ENCODE measurements at places on chromosomes 11 and 22.

DNA sequence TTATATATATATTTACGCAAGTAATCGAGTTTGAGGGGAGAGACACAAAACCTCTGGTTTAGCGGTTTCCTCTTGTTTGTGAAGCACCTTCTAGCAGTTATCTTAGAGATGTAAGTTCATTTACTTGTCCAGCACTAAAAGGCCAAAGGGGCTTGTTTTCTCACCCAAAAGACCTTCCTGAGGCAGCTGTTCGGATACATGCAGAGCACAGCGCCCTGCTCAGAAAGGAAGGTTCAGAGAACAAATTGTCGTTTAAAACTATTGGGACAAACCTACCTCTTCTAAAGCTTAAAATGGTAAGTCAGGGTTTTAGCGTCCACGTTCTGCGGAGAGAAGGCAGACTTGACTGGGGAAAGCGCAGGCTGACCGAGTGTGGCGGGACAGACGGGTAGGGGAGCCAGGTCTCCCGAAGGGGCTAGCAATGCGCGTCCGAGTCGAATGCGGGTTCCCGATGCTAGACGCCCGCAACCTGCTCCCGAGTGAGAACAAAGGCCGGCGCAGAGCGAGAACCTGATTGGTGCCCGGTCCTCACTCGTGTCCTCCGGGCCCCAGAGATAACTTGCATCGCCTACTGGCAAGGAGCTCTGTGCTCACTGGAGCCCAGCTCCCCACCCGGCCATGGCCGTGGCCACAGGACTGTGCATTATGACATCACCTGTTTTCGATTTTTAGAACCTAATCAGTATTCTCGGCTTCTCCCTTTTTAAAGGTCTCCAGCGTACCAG lies 1.0 kb upstream of the SESN3 start:
- DNase-seq, result peak; percentile 34

DNA sequence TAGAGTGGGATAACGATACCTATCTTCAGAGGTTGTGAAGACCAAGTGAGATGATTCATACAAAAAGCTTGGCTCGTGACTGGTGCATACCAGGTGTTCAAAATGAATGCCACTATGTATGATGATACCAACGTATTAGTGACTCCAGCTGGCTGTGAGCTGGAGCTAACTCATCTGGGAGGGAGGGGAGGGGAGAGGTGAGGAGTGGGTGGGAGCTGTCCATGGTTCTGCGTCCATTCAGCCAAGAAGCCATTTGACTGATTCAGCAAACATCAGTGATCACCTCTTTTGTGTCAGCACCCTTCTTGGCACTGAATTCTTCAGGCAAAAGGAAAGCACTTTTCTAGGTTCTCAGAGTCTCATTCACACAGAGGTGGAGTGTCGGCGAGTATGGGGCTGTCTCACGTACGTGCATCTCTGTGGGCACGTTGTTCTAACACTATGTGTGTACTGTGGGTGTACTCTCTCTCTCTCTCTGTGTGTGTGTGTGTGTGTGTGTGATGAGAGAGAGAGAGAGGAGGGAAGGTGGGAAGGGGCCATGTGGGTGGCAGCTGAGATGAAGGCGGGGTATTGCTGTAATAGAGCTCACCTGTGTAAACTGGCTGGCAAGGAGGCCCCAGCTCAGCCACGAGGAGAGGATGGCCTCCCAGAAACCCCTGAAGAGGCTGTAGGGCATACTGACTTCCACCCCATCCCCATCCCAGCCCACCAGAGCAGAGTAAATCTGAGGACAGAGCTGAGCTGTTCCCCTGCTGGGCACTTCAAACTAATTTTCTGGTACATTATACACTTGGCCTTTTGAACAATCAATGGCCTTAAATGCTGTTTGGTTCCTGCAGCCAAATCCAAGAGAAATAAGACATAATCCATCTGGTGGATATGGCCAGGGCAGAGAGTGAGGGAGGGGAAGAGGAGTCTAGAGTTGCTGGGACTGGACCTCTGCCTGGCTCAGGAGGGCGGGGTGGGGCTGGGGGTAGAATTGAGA lies 96.1 kb upstream of the THY1 start:
- DNase-seq, result no peak

- no peak for DNase-seq
These were observed 264.2 kb downstream of the TMEM135 start for GRCh38 chr11:87301785-87302540.

GRCh38 chr11:13705710-13706109 lies 37.2 kb downstream of the FAR1 start:
- DNase-seq, result no peak

GRCh38 chr11:27087432-27087831 lies 46.8 kb downstream of the BBOX1 start:
- DNase-seq, result no peak

DNA sequence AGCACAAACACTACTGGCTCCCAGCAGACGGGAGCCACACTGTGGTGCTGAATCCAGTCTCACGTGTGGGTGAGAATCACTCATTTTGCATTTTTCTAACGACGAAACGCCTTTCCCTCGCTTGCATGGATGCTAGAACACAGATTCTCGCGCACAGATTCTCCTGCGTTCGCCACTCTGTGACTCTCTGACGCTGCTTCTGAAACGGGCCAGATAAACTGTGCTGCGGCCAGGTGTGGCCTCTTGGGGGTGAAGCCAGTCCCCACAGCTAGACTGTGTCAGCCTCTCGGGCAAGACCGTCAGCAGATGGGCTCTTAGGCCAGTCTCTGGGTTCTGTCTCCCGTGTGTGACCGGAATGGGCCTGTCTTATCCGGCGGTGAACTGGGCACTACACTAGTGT lies 44.6 kb downstream of the TRMU start:
- no peak for DNase-seq

DNA sequence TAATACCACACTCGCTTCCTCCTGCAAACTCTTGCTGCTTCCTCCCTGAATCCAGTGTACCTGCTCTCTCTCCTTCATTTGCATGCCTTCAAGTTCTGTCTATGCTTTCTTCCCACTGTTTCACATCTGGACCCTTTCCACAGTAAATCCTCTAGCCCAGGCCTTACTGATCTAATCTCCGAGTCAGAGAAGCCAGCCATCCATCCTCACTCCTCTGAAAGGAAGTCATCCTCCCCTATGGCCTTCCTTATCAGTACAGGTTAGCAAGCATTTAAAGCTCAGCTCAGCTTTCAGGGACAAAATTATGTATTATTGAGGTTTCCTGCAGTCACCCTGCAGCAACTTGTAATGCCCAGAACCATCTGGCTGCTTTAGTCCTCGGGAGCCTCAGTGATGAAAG lies 116.1 kb downstream of the GALNT18 start:
- no peak for DNase-seq

DNA sequence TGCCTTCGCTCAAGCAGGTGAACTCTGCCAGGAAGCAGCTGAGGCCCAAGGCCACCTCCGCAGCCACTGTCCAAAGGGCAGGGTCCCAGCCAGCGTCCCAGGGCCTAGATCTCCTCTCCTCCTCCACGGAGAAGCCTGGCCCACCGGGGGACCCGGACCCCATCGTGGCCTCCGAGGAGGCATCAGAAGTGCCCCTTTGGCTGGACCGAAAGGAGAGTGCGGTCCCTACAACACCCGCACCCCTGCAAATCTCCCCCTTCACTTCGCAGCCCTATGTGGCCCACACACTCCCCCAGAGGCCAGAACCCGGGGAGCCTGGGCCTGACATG lies 123.4 kb downstream of the SEZ6L start:
- DNase-seq, result no peak

DNA sequence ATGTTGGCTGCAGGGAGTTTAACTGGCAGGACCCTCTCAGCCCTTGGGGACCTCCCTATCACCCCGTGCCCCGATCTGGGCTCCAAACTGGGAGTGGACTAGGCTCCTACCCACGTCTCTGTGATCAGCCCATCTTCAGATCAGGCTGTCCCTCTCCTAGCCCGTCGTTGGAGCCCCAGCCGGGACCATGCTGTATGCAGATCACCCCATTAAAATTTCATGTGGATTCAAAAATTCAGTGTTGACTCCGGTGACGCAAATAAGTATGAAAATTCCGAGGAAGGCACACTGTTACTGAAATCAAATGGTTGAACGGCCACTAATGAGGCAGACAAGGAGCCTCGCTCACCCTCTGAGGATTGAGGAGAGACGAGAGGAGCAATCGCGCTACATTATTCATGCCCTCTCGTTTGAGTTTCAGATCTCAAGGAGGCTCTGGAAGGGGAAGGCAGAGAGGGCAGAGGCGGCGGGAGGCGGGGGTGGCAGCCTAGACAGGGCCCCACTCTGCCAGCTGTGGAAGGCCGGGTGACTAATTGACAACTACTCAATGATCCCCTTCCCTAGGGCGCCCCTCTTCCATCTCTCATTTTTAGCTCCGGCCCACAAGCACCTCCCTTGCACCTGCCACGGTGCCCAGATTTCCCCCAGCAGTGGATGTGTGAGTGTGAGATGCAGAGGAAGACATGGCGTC lies 255.4 kb downstream of the MIAT start:
- DNase-seq, result no peak

DNA sequence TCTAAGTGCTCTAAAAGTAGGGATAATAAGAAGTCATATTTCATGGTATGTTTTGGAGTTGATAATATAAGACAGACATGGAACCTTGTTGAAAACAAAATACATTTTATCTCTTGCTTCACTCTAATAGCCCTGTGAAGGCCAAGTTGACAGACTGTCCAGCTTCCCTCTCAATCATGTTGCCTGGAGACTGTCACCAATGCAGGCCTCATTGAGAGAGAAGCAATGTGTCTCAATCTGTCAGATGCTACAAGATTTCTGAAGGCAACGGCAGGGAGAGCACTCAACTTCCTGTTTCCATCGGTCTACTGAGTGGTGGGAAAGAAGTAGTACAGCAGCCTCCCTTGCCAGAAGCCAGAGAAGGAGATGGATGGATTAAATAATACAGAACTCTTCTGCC lies 23.6 kb upstream of the FJX1 start:
- DNase-seq, result no peak

GRCh38 chr11:44565953-44566949 lies 788 bp downstream of the CD82 start:
- no peak for DNase-seq

- no peak for DNase-seq
These were observed 31.0 kb upstream of the PPP2R1B start for GRCh38 chr11:111797145-111797581.

GRCh38 chr22:32411402-32411801 lies 645 bp downstream of the RTCB start:
- no peak for DNase-seq

DNA sequence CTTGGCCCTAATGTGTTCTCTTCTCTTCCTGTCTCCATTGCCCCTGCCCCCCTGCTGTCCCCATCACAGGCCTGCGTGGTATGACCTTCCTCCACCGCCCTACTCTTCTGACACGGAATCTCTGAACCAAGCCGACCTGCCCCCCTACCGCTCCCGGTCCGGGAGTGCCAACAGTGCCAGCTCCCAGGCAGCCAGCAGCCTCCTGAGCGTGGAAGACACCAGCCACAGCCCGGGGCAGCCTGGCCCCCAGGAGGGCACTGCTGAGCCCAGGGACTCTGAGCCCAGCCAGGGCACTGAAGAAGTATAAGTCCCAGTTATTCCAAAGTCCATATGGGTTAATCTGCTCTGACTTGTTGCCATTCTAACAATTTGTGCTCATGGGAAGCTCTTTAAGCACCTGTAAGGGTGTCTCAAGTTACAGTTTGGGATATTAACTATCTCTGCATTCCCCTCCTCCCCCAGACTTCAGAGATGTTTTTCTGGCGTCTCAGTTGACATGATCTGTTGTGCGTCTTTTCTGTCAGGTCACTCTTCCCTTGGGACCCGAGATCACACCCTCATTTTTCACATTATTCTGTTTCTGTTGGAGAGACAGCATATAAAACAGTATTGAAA lies 60.0 kb downstream of the COMMD9 start:
- no peak for DNase-seq

- no peak for DNase-seq
These were observed 1356.2 kb downstream of the FAM181B start for GRCh38 chr11:81377418-81377817.

GRCh38 chr22:27510024-27510423 lies 291.5 kb downstream of the MN1 start:
- DNase-seq, result no peak

GRCh38 chr11:131690362-131690761 lies 319.9 kb downstream of the NTM start:
- no peak for DNase-seq

DNA sequence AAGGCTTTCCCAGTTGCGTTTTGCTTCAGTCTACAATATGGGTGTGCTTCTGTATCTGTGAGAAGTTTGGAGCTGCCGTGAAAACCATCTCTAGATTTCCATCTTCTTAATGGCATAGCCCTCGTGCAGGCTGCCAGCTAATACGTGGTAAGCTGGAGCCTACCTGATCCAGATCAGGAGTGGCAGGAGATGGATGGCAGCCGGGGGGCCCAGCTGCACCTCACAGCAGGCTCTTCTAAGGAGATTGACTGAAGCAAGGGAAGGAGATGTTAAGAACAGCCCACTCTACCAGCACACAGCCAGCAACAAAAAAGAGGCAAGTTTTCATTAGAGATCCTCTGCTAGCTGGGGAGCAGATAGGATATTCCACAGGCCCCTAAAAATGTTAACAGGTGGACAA lies 115.5 kb downstream of the MSANTD4 start:
- no peak for DNase-seq

DNA sequence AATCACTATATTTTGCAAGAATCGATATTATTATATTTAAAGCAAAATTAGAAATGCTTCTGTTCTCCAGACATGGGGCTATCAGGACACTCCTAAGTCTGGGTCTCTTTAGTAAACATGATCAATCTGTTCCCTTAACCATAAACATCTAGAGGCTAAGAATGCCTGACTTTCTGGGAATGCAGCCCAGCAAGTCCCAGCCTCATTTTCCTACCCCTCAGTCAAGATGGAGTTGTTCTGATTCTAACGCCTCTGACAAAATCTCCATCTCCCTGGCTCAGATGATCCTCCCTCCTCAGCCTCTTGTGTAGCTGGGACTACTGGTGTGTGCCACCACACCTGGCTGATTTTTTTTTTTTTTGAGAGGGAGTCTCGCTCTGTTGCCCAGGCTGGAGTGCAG lies 35.0 kb downstream of the SLCO2B1 start:
- no peak for DNase-seq

DNA sequence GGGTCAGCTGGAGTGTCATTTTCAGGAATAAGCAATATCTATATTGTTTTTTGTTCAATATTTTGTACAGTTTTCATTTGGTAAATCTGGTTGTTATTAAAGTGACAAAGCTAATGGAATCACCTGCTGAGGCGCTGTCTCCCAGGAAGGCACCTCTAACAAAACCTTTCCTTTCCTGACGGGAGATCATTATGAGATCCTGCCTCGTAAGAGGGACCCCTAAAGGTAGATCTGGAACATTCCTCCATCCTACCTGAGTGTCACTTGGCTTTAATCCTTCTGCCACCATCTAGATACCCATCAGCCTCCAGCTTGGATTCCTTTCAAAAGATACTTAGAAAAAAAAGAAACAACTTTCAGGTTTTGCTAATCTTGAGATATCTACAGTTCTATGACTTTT lies 157.7 kb downstream of the FAT3 start:
- DNase-seq, result no peak

- DNase-seq, result no peak
These were observed 273.7 kb upstream of the KIRREL3 start for GRCh38 chr11:127274328-127274676.

DNA sequence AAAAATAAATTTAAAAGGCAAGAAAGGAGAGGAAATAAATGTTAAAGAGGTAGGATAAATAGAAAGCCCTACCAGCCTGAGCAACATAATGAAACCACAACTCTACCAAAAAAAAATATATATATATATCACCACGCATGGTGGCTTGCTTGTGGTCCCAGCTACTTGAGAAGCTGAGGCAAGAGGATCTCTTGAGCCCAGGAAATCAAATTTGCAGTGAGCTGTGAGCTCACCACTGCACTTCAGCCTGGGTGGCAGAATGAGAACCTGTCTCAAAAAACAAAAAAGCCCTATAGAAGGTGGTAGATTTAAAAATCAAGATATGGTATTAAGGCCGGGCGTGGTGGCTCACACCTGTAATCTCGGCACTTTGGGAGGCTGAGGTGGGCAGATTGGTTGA lies 10.5 kb downstream of the NUCB2 start:
- DNase-seq, result no peak

All from fibroblast of gingiva (primary cell).